ENCODE measurements at places on chromosomes 5 and 9.
A peak's percentile ranks its signal among the peaks of the same experiment; 100 is the strongest.

DNA sequence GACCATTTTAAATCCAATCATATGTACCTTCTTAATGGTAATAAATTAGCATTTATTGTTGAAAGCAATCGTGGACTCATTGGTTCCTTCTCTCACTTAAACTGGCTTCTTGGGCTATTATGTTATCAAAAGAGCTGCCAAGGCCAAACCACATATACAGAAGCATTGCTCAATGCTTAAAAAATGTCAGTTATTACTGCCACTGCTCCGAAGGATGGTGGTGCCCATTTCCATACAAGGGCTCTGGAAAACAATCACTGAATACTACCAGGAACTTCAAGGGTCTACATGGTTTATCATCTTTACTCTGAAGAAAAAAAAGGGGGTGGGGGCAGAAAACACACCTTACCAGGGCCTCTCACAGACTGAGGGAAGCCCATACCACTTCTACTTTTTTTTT lies 104.3 kb downstream of the GNAQ start:
- no peak for DNase-seq

- no peak for DNase-seq
These were observed 134.1 kb downstream of the PAPPA start for GRCh38 chr9:116287721-116288120.

DNA sequence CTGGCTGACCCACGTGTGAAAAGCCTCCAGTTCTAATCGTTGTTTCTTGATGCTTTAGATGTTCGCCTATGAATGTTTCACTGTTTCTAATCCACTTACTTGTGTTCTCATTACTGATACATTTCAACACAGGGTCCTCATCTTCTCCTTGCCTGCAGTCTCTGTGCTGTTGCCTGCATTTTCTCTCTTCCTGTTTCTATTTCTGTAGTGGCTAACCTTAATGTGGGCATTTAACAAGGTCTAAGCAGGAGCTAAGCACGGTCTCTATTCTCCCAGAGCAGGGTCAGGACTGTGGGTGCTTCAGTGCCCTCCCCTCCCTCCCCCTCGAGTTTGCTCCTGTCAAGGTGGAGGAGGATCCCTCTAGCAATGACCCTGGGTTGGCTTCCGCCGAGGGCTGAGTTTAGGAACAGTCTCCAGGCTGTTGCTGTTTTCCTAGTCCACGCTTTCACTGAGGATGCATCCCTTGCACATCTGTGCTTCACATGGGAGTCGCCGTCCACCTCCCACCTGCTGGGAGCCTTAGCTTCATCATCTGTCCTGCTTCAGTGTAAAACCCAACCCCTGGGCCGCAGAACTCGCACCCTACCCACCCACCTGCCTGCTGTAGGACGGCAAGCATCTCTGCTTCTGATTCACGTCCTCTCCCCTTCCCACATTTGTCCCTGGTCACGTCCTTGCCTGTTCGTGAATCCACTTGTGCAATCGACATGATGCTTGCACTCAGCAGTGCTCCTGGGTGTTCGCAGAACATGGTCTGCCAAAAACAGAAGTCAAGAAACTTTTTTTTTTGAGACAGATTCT lies 2.4 kb upstream of the EXOC3 start:
- peak; percentile 73 for DNase-seq

DNA sequence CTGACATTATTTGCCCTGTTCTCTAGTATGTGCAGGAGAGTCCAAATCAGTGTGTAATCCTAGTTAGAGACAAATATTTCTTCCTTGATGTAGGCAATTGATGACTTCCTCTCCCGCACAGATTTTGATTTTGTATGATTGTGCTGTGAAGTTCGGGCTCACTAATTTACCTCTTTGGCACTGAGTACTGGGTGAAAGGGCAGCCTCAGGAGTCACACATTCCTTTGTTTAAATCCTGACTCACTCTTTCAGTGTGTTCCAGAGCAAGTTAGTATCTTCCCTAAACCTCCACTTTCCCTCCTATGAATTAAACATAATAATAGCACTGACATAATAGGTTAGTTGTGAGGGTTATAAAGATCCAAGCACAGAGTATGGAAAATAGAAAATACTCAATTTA lies 269.7 kb downstream of the ISL1 start:
- DNase-seq: no peak

DNA sequence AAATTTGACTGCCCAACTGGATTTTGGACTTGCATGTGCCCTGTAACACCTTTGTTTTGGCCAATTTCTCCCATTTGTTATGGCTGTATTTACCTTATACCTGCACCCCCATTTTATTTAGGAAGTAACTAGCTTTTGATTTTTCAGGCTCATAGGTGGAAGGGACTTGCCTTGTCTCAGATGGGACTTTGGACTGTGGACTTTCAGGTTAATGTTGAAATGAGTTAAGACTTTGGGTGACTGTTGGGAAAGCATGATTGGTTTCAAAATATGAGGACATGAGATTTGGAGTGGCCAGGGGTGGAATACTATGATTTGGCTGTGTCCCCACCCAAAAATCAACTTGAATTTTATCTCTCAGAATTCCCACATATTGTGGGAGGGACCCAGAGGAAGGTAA lies 490.2 kb downstream of the PRR16 start:
- DNase-seq: no peak

GRCh38 chr5:124795829-124796228 lies 49.4 kb upstream of the ZNF608 start:
- no peak for DNase-seq

GRCh38 chr5:1123418-1124147 lies 11.7 kb upstream of the SLC12A7 start:
- DNase-seq: no peak

- DNase-seq: no peak
These were observed 35.7 kb downstream of the SLC6A3 start for GRCh38 chr5:1409381-1410110.

DNA sequence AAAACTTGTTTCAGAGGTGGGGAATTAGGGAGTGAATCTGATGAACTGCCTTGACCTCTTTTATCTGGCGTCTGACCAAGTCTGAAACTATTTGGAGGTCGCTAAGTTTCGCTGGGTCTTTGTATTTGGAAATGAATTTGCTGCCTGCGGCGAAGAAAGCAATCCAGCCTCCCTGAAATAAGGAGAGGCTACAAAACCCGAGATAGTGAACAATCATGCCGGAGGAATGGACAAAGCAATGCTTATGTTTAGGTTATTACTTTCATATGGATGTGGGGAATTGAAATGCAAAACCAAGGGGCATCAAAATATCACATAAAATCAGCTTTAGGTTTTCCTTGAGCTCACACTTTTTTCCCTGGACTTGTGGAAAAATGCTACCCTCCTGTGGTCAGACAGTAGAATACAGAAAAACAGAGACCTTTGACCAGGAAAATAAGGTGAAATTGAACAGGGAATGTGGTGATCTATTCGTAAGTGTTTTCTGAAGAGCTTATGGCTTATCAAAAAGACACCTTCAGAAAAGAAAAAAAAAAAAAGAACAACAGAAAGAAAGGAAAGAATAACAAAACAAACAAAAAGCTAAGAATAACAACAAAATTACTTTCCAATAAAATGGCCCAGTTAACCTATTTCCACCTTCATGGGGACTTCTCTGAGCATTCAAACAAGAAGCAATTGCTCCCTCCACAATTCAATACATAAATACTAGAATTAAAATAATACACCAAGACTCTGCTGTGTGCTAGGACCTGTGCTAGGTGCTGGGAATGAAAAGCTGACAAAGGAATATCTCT lies 68.6 kb upstream of the DPYSL3 start:
- DNase-seq: peak; percentile 29

GRCh38 chr9:110185806-110186205 lies 22.2 kb downstream of the C9orf152 start:
- no peak for DNase-seq

- DNase-seq: no peak
These were observed 112.3 kb upstream of the ADAMTSL1 start for GRCh38 chr9:18361646-18362045.

GRCh38 chr5:139181835-139182452 lies 16.2 kb downstream of the SIL1 start:
- DNase-seq: peak; percentile 20

- peak; percentile 26 for DNase-seq
These were observed 44.2 kb downstream of the GDA start for GRCh38 chr9:72193478-72193881.

DNA sequence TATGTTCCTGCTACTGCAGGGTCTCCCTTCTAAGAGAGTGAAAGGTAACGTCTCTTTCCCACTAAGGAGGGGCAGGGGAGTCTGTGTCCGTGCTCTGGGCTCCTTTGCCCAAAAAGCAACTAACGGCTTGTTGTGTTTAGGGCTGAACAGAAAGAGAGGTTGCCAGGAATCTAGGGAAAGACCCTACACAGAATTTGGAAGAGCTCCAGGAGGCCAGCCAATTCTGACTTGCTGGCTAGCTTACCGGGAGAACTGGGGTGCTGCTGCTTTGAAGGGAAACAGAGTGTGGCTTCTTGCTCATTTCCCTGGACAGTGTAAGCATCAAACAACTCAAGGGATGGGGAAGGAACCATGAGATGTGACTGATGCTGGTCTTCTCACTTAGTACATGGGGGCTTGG lies 176.1 kb downstream of the GADD45G start:
- DNase-seq: no peak

- DNase-seq: no peak
These were observed 17.0 kb downstream of the GRXCR2 start for GRCh38 chr5:145855763-145856267.

DNA sequence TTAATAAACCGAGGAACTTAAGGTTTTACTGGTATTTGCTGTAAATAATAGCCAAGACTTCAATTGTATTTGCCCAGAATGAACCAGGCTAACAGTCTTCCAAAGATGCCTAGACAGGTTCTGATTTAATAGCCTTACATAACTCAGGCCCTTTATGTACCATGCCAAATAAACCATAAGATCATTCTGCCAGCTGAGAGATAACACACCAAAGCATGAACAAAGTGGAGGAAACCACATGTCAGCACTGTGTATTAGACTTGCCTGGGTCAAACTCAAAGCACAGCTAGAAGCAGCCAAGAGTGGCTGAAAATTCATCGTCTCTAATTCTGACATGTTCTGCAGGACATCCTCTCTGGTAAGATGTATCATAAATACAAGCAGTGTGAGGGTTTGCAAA lies 319.3 kb upstream of the ZNF608 start:
- no peak for DNase-seq

- no peak for DNase-seq
These were observed 30.4 kb upstream of the SLC2A8 start for GRCh38 chr9:127366594-127366993.

DNA sequence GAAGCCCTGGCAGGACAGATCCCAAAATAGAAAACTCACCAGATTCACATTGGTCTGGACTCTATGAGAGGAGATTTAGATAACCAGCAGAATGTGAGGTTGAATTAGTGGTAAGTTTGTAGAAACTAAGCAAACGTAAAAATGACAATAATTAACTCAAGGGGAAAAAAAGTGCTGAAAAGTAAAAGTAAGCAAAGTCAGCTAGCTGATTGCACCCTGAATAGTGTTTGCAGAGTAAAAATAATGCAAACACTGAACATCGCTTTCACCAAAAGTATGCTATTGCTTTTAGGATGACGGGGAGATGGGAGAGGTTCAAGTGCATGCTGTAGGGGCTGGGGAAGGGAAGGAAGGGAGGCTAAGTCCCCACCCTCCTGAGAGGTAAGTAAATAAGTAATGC lies 92.5 kb upstream of the RARS1 start:
- DNase-seq: no peak

DNA sequence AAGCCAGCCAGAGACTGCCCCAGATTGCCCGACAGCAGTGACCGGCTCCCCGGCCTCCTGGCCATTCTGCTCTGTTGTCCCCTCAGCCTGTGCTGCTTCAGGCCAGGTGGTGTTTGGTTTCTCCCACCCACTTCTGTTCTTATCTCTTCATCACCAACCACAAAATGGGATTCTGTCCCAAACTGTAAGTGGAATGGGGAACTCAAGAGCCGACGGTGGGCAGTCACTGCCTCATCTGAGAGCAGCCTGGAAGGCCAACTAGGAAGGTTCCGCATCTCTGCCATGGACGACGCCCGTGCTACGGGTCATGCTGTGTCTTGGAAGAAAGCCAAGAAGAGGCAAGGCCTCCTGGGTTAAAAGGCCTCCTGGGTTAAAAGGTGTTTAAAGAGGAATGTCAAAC lies 219.0 kb upstream of the PIK3R1 start:
- DNase-seq: no peak

DNA sequence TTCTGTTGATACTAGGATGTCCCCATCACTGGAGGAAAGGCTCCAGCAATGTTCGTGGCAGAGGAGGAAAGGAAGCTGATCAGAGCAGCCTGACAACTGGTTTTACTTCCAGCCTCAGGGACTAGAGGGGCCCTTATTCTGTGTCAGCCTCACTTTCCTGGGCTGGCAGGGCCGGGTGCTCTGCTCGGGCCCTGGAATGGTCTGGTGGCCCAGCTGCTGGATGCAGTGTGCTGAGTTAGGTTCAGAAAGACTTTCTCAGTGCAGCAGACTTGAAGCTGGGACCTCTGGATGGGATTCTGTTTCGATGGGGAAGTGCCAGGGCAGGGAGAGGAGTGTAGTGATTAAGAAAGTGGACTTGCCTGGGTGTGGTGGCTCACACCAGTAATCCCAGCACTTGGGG lies 81.0 kb downstream of the MACROH2A1 start:
- DNase-seq: no peak

- DNase-seq: no peak
These were observed 332.4 kb downstream of the DMAC1 start for GRCh38 chr9:7467186-7467585.

DNA sequence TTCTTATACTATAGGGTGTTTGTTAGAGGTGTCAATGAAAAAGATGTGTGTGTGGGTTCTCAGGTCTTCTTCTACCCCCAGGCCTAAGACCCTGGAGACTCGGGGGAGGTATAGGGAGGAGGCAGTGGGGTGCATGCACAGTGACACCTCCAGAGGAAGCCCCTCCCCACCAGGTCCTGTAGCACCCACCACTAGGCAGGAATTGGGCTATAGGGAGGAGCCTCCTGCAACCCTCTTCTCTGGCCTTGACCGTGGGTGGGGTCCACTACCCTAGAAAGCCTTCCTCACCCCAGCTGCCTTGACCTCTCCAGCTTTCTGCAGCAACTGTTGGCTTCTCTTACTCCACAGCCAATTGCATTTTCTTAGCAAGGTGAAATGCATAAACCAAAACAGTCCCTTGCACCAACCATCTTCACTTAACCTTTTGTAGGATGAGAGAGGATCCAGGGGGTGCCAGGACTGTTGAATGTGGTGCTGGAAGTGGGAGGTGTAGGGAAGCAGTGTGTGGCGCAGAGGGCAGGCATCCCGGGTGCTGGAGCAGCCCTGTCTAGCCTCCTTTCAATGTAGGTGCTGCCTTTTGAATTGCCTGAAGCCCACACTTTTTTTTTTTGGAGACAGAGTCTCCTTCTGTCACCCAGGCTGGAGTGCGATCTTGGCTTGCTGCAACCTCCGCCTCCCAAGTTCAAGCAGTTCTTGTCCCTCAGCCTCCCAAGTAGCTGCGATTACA lies 128.5 kb downstream of the RGS3 start:
- no peak for DNase-seq

DNA sequence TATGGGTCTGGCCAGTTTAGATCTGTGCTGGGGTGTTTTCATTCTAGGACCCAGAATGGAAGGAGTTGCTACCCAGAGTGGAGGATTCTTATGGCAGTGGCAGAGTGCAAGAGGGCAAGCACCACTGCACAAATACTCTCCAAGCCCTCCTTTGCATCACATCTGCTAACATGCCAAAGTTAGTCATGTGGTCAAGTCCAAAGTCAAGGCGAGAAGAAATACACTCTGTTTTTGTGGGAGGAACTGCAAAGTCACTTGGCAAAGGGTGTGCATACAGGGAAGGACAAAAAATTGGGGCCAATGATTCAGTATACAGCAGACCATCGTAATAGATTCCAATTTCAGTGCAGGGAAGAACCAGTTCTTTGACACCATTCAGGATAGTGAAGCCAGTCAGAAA lies 43.9 kb upstream of the HMGCS1 start:
- DNase-seq: no peak

- DNase-seq: no peak
These were observed 601.1 kb downstream of the TLR4 start for GRCh38 chr9:118305331-118305730.

All from KBM-7 (cell line).